ENCODE measurements at places on chromosomes 3 and 15.

DNA sequence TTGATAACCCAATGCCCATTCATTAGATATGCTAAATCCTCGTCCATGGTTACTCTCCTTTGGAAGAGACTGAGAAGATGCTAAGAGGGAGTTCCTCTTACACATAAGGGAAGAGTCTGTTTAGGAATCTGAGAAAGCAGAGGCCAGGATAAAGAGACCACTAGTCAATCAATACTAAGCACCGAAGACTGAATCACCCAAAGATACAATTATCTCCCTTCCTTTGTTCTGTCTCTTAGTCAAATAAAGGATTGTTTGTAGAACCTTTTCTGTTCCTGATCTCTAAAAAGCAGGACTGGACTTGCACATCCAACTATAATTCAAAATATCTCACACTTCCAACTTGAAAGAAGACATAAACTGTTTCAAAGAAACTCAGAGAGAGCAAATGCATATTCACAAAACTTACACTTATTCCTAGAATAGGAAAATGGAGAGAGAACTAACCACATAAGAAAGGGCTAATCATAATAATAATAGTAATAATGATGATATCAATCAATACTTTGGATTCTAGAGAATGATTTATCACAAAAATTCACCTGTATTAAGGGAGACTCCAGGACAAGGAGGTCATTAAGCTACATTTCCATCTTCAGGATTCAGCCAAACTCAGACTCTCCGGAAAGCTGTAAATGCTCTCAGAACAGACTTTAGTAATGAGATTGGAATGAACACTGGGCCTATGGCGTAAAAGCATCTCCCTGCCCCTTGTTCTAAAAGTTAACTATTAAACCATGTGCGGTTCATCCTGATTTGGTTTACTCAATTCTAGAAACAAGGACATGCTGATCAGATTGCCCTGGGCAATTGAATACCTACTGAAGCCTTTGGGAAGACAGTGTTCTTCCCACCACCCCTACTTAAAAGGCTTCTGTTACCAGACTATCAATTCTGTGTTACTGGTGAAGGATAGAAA is 401.5 kb downstream of the ZBTB20 start:
- no peak for DNase-seq

GRCh38 chr3:194756791-194757325 is 71.2 kb downstream of the FAM43A start:
- no peak for DNase-seq

GRCh38 chr15:42151736-42152135 is 4.7 kb downstream of the PLA2G4F start:
- no peak for DNase-seq

DNA sequence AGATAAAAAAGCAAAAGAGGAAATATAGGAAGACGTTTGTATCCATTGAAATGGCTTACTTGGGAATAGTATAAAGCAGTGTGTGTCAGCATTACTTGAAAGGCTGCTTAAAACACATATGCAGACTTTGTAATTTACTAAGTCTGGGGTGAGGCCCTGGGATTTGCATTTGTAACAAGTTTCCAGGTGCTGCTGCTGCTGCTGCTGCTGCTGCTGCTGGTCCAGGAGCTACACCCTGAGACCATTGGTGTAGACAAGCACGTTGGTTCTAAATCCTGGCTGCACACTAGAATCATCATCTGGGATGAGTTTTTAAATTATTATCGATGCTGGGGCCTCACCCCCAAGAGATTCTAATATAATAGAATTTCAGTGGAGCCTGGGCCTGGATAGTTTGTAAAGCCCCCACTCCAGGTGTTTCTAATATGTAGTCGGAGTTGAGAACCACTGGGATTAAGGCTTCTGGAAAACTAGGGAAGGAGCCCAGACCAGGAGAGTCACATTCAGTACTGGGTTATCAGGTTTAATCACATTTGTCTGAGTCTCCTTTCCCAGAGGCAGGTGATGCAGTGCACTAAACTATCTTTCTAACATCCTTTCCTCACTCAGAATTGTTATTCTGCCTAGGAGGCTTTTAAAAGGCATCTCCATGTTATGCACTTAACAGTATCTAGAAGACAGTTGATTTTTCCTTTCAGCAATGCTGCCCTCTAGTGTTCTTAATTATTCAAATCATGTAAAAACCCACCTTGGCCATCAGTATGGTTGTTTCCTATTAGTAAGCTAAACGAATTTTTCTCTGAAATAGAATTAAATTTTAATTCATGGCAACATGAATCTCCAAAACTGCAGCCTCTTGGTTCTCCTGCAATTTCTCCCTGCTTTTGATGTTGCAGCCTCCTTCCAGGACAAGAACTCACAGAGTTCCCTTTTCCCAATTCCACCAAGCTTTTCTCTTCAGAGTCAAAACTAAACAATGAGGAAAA is 45.4 kb downstream of the SSR3 start:
- no peak for DNase-seq

GRCh38 chr15:28886431-28887338 is 911 bp downstream of the APBA2 start:
- no peak for DNase-seq

GRCh38 chr15:66071921-66072295 is 181.6 kb downstream of the MEGF11 start:
- no peak for DNase-seq

DNA sequence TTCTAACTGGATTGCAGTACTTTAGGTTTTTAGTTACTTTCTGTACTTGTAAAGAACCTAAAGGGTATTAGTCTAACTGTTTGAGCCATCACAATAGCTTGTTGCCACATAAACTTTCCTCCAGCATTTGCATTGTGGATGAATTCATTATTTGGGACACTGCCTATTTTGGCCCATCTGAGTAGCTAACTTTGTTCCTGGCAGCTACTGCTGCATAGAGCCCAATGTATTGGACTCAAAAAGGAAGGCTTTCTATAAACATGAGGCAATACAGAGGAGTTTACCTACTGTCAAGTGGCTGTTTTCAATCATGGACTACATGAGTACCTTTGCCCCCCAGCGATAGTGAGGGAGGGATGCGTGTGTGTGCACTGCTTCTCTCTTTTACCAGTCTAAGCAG is 1.9 kb downstream of the ROBO2 start:
- DNase-seq, result no peak

DNA sequence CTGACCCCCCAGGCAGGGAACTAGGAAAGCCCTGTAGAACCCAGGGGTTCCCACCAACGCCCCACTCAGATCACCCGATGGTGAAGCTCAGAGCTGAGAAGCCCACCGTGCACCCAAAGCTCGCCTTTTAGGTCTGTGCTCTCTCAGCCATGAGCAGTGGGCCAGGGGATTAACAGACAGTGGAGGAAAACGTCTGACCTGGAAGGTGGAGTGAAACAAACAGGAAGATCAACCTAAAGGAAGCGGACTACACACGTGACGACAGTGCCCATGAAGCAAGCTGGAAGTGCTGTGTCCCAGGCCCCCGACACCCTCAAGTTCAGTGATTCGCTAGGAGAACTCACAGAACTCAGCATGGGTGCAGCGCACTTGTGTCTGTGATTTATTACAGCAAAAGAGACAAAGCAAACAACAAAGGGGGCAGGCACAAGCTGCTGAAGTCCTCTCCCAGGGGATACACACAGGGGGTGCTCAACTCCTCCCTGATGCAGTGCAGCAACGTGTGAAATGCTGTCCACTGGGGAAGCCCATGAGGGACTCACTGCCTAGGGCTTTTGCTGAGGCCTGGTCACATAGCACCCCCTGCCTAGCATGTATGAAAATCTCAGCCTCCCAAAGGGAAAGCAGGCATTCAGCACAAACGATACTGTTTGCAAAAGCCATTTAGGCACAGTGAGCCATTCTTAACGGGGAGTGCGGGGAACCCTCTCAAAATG is 43.5 kb downstream of the CFAP92 start:
- no peak for DNase-seq

- no peak for DNase-seq
Observed at GRCh38 chr3:8993331-8993730, 30.1 kb upstream of the RAD18 start.

- DNase-seq, result no peak
Observed at GRCh38 chr3:108001457-108001856, 89.4 kb downstream of the CD47 start.

GRCh38 chr15:38297623-38298388 is 45.2 kb downstream of the SPRED1 start:
- no peak for DNase-seq

DNA sequence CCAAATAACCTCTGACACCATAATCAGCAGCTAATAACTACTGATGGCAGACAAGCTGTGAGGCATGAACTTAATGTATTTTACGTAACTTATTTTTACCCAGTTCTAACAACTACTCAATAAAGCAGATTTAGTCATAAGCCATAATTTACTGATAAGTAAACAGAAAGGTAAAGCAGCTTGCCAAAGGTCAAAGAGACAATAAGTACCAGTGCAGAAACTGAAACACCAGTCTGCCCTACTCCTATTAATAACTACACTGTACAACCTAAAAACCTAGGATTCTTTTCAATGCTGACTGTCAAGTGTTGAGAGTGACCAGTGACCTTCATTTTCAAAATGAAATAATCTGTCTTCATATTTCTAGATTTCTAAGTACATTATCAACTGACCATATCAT is 152.2 kb downstream of the NR2E3 start:
- DNase-seq, result no peak

DNA sequence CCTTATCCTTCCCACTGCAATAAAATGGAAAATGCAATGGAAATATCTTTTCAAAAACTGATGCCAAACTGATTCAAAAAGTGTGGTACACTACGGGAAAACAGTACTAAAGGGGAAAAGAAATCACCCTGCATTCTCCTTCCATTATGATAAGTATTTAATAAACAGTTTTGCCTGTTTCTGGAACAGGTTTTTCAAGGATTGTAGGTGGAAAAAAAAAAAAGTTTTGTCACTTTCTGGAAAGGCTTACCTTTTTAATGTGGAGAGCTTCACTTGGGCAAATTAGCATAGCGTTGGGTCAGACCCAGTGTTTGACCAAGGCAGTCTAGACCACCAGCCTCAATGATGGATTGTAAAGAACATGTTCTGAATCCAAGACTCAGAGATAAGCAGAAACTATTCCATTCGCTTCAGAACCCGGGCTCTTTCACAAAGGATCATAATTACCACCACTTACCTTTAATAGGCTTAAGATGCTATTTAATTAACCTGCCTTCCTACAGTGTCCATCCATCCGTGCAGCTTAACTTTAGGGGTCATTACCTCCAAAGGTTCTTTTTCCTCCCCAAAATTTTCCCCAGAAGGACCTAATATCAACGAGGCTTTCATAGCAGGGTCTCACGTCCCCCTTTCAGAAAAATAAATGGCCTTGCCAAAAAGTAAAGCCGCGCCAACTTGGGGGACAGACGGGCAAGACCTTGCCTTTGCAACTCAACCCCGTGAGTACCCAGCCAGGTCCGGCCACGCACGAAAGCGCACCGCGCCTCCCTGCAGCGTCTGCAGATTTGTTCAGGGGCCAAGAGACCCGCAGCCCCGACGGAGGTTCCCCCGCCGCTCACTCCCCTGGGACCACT is 1.0 kb downstream of the DCBLD2 start:
- no peak for DNase-seq

- DNase-seq, result no peak
Observed at GRCh38 chr3:126782536-126782935, 78.5 kb downstream of the CHCHD6 start.

DNA sequence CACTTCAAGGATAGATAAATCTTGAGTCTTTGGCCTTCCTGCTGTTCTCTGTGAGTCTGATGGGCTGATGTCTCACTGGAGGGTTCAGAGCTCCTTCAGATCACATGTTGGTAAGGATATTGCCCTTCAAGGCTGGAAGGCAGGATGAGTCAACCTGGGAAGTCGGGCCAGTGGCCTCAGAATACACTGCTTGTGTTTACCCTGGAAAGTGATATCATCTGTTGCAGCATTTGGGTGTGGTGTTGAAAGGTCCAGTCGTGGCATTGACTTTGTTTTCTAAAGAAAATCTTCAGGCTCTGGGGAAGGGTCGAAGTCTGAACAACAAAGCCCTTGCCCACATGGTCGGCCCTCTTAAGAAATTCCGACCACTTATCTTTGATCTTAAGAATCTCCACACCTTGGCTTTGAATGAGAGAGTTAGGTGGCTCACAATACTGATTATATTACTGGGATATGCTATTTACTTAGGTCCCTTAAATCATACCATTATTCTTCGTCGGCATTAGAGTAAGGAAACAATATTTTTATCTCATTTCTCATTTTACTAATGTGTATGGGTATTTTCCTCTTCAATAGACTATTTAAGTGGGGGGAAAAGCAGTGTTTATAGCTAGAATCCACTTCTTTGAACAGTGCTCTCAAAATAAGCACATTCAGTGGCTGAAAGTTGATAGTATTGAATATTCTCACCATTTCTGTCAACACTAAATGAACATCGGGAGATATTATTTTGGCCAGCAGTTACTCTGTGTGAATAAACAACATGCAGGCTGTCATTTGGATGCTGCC is 303.9 kb upstream of the RASGRP1 start:
- no peak for DNase-seq

Measured in GF-D8 (cell line).